Epithelial cell of proximal tubule (primary cell): ENCODE measurements at places on chromosomes 12 and 14.

- no peak for DNase-seq
Measured at GRCh38 chr14:54778618-54779345, 123.8 kb downstream of the GCH1 start.

GRCh38 chr12:102347811-102348210 is 132.6 kb downstream of the IGF1 start:
- DNase-seq: no peak

DNA sequence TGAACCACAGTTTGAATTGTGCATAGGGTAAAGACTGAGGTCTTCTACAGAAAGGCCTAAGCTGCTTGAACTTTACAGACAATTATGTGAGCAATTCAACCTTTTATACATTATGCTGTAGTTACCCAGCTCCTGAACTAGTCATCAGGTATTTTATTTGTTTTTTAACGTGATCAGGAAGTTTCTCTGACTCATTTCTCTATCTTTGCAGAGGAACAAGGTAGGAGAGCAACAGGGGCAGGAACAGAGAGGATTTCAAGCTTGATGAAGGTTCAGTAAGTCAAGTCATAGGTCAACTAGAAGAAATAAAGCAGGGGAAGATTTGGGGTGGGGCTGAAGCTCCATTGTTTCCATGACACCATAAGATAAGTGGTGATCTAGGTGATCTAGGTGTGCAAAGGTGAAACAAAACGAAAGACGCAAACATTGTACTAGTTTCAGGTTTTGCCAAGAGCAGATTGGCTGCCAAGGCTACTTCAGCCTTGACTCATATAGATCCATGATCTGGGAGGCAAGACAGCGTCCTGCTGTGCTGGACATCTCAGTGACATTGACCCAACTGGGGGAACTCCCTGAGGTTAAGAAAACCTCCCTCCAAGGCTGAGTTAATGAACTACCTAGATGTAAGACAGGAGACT is 198.1 kb downstream of the DAD1 start:
- no peak for DNase-seq

DNA sequence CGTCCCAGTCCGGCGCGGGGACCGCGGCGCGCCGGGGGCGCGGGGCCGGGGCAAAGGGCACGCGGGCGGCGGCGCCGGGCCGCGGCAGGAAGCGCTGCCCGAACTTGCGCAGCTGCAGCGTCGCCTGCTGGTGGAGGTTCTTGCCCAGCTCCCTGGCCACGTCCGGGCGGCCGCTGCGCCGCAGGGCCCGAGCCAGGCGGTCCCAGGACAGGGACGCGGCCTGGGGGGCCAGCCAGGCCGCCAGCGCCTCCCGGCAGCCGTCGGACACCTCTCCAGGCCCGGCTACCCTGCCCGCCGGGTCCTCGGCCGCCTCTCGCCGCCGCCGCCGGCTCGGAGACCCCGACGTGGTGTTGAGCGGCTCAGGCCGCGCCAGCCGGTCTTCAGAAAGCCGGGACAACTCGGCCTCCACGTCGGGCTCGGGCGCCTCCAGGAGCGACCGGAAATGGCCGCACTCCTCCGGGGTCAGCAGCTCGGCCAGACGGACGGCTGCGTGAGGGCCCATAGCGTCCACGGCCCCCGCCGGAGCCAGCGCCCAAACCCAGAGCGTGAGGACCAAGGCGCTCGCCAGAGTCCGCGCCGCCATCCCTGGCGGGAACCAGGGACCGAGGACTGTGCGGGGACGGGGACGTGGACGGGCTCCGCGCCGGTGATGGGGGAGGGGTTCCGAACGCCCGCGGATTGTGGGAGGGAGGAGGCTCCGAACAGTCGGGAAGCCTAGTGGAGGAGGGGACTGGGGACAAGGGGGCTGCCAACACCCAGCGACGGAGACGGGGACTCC is 34.0 kb downstream of the FIGNL2 start:
- no peak for DNase-seq

DNA sequence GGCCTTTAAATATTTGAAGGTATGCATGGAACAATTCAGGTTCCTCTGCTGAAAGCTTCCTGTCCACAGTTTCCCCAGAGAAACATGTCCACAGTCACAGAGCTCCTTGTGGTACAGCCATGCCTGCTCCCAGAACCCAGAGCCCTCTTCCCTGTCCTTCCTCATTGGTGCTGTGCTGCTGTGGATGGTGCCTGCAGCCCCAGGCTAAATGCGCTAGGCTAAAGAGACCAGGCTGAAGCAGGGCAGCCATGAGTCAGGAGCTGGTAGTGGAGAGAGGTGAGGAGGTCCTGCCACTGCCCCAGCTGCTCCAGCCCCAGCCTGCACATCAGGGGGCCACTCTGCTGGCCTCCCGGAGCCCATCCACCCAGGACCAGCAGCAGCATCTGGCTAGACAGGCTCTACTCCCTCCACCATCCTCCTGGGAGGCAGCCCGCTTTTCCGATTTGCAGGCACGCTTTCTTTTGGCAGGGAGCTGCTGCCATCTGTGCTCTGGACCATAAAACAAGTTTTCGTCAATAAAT is 65.4 kb upstream of the DDX11 start:
- no peak for DNase-seq

GRCh38 chr12:120628919-120629318 is 11.5 kb upstream of the CABP1 start:
- DNase-seq: no peak

DNA sequence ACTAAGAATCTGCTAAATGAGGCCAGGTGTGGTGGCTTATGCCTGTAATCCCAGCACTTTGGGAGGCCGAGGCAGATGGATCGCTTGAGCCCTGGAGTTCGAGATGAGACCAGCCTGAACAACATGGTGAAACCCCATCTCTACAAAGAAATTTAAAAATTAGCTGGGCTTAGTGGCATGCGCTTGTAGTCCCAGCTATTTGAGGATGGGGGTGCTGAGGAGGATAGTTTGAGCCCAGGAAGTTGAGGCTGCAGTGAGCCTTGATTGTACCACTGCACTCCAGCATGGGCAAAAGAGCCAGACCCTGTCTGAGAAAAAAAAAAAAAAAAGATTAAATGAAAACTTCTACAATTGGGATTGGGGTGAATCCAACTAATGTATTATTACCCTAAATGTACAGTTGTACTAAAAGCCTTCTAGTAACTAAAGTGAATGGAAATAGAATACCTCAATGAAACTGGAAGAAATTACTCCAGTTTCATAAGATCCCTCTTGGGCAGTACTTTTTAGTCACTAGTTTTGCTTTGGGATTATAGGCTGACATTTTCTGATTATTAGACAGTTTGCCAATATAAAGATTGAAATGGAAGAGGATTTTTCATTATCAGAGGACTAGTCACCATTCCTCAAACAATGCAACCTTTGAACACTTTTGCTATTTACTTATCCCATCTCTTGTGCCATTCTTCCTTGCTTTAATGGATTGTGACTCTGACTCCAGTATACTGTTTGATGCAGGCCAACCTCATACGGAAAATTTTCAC is 14.3 kb downstream of the COCH start:
- DNase-seq: no peak

DNA sequence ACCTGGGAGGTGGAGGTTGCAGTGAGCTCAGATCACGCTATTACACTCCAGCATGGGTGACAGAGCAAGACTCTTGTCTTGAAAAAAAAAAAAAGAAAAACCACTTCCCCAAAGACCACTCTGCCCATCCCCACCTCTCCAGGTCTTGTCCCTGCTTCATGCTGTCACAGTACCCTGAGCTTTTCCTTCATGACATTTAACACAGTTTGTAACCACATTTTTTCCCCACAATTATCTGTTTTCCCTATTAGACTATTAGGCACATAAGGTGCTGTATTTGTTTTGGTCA is 6.9 kb downstream of the HECTD1 start:
- DNase-seq: no peak

GRCh38 chr14:71190770-71191374 is 283.6 kb downstream of the PCNX1 start:
- no peak for DNase-seq

GRCh38 chr12:26736563-26737486 is 96.2 kb downstream of the ITPR2 start:
- DNase-seq: no peak

GRCh38 chr14:55944757-55945156 is 173.5 kb upstream of the PELI2 start:
- DNase-seq: no peak

DNA sequence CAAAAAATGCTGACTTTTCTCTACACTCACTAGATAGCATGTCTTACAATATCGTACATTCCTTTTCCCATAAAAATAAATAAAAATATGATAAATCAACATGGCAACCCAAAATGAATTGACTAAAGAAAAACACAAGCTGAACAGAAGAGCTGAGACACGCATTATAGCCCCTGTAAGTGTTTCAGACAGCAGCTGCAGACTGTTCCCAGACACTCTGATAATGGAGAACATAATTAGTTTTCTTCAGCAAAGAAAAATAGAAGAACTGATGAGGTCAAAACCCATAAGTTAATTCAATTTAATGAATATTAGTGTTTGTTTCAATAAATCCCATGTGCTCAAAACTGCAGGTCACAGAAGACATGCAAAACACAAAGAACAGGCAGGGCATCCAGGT is 23.8 kb downstream of the ST8SIA1 start:
- DNase-seq: no peak

GRCh38 chr12:122869207-122869973 is 26.5 kb downstream of the VPS37B start:
- DNase-seq: no peak

DNA sequence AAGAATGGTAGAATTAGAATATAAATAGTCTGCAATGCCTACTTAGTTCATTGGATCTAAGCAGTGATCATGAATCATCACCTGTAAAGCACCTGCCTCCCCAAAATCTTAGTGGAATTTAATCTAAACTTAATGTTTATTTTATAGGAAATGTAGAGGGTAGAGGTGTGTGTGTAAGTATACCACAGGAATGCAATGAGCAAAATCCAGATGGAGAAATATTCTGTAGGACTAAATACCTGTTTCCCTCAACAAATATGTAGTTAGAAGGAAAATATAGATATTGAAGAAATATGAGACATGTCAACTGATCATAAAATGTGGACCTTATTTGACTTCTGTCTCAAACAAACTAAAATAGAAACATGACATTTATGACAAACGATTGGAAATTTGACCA is 839.2 kb upstream of the FBXO33 start:
- no peak for DNase-seq

DNA sequence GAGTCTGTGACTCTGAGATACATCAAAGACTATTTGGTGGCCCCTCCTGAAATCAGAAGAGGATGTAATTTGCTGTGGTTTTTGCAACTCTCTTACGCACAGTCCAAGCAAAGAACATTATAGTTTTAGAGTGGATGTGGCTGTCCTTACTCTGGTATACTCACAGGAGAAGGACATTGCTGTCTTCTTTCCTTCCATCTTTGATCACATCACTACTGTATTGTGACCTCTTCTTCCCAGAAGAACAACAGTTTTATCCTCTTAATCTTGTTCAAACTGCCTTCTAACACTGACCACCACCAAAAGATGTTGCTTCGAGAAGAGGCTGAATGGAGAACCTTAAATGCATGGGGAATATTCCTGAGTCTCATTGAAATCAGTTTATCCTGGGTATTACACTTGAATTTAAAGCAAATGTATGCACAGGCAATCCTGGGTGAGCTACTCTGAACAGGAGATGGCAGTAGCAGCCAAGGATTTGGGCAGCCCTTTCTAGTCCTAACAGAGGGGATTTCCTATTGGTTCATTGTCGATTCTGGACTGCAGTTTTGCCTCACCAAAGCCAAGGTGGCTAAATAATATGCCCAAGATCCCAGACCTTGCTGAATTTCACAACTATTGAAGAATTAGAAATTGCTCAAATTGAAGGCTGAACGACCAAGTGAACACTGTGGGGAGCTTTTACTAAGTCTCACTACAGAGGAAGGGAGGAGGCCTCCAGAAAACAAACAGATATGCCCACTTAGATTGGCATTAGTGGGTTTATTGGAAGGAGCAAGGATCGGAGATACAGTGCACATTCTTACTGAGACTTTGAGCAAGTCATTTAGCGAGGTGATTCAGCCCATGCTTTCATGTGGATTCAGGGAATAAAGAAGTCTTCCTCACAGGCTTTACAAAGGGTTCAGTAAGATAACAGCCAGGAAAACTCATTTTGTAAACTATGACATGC is 282.8 kb downstream of the PAWR start:
- DNase-seq: no peak

DNA sequence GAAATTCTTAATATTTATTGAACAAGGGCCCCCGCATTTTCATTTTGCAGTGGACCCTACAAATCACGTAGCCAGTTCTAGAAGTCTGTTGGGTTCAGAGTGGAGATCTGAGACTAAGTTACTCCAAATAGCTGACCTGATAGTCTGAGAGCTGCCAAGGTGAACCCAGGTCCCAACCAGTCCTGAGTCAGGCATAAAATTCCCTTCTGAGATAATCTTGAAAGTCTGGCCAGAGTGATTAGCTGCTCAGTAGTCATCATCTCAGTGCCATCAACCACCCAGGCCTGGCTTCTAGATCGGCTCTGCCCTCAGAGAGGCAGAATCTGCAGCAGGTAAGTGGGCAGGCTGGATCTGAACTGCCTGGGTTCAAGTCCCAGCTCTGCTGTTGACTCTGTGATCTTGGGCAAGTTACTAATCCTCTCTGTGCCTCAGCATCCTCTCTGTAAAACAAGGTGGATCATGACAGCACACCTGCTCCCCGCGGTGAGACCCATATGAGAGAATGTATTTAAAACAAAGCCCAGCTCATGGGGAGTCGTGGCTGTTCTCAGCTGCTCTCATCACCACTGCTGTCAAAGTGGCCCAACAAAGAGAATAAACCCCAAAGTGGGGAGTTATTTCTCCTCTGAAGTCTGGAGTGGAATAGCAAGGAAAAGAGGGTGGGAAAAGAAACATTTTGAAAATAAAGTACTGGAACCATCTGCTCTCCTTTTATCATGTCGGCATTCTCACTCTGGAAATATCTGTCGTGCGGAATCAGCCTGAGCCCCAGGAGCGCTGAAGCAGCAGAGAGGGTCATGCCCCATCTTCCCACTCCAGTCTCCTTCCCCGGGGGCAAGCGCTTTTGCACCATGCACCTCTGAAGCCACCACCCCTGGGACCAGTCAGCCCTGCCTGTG is 193.3 kb downstream of the DPF3 start:
- DNase-seq: no peak

- DNase-seq: no peak
Measured at GRCh38 chr14:51967521-51967920, 21.8 kb upstream of the RTRAF start.

- no peak for DNase-seq
Measured at GRCh38 chr14:55951341-55952206, 166.6 kb upstream of the PELI2 start.

DNA sequence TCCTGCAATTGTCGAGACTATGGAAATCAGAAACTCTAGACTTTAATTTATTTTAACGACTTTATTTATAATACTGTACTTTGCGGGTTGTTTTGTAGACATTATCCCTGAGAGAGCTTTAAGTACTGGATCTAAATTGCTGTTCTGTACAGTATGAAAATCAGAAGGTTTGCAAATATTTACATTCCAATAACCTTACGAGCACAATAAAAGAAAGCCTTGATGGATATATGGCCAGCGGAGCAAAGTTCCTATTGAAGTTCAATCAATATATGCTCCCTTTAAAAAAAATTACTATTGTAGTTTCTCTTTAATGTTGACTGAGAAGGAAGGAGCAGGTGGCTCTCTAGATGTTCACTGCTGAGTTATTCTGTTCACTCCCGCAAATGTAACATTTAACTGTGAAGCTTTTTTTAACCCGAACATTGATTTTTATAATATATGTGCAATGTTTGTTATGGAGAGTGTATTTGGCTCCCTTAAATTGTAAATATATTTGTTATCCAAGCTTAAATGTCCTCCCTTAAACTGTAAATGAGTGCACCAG is 235.3 kb downstream of the PLCZ1 start:
- no peak for DNase-seq

GRCh38 chr12:52041695-52042123 is 9.5 kb upstream of the NR4A1 start:
- DNase-seq: no peak

- no peak for DNase-seq
Measured at GRCh38 chr14:22875003-22875747, 3.6 kb downstream of the LRP10 start.
